ENCODE measurements at places on chromosomes 7 and 10.

- DNase-seq = peak; percentile 25
Measured at GRCh38 chr10:57338823-57339558, 928.7 kb downstream of the IPMK start.

DNA sequence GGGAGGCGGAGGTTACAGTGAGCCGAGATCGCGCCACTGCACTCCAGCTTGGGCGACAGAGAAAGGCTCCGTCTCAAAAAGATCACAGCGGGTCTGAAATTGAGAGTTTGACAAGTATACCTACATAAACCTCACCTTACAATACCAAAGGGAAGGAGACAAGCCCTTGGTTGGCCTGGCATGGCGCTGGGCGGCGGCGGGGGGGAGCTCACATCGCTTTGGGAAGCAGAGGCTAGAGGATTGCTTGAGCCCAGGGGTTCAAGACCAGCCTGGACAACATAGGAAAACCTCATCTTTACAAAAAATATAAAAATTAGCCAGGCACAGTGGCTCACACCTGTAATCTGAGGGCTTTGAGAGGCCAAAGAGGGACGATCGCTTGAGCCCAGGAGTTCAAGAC, 1.1 kb upstream of the ARPC1A start:
- DNase-seq = no peak

DNA sequence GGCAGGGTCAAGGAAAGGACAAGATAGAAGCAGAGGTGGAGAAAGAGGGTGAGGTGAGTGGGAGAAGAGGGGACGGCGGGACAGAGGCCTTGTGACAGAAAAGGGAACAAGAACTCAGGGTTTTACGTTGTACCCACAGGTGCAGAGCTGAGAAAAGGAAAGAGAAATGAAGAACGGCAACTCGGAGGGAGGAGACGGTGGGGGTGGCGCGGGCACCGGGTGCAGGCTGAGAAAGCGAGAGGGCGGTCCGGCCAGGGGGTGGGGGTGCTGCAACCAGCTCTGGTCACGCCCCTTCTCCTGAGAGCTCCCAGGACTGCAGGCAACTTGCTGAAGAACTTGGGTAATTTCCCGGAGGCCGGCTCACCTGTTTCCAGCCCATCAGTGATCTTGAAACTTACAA, 65.3 kb downstream of the CARD11 start:
- DNase-seq = peak; percentile 60

- DNase-seq = no peak
Measured at GRCh38 chr7:16079723-16080122, 341.6 kb downstream of the CRPPA start.
